ENCODE measurements at places on chromosomes 5 and 9. TPM values are rescaled to one million over a fixed set of nuclear protein-coding genes. Genes with fewer than 3 reads are reported as not detected.
A peak's percentile ranks its signal among the peaks of the same experiment; 100 is the strongest.

DNA sequence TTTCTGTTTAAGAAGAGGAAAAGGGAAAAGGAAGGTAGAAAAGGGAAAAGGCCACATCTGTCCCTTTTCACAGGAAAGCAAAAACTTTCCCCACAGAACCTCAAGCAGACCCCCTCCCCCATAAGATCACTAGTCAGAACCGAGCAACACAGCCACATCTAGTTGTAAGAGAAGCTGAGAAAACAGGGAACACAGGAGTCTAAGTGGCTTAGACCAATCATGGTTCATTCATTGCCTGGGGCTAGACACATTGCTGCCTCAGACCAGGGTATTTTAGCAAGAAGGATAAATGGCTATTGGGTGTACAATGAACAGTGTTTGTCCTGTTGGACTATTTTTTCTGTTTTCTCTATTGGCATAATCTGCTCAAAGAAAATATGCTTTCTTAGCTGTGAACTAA lies 98.0 kb downstream of the ARL15 start:
- H3K4me1 ChIP-seq = no peaks in the 10 kb centered on the region
- no peaks in the 10 kb centered on the region for H3K27me3 ChIP-seq
- no peak overlapping the region for H3K27ac ChIP-seq
- H3K4me3 ChIP-seq = no peak overlapping the region

DNA sequence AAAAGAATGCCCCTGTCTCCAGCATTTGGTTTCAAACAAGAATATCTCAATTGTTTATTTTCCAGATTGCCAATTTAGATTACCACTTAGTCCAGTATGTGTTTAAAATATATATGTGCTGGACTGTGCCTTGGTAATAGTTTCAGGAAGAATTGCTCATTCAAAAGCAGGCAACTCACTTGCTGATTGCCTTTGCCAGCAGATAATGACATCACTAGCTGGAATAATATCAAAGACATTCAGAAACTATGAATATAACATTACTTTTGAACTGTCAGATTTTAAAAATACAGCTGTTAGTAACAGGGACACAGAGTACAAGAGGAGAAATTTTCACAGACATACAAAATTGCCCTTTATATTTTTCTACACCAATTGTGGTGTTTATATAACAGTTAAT lies 96.0 kb upstream of the ITGA2 start:
- no peak overlapping the region for H3K4me3 ChIP-seq
- no peak for DNase-seq
- no peak overlapping the region for H3K27ac ChIP-seq
- no peaks in the 10 kb centered on the region for H3K4me1 ChIP-seq
- no peaks in the 10 kb centered on the region for H3K27me3 ChIP-seq

GRCh38 chr5:18403941-18404438 lies 769.7 kb downstream of the TAF11L14 start:
- H3K4me1 ChIP-seq = no peaks in the 10 kb centered on the region
- H3K27ac ChIP-seq = no peak overlapping the region
- H3K36me3 ChIP-seq = no peaks in the 10 kb centered on the region
- no peaks in the 10 kb centered on the region for H3K27me3 ChIP-seq
- no peak overlapping the region for H3K4me3 ChIP-seq

DNA sequence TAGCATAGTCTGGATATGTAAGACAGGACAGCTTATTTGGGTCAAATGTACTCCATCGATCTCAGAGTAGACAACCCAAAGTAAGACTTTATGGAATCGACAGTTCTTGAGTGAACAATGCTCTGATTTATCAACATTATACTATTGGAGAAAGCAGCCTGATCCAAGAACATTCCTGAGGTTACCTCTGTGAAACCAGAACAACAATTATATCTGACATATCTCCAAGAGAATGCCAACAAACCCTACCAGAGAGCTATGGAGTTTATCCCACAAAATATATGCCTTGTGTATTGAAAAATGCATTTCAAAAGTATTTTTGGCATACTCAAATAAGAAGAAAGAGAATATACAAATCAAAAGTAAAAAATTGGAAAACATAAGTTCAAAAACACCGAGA lies 1985.9 kb downstream of the EFNA5 start:
- no peak for DNase-seq
- H3K4me1 ChIP-seq = no peaks in the 10 kb centered on the region
- H3K27me3 ChIP-seq = no peaks in the 10 kb centered on the region
- no peak overlapping the region for H3K4me3 ChIP-seq

GRCh38 chr5:53569453-53569852 lies 9.0 kb downstream of the NDUFS4 start:
- H3K27ac ChIP-seq = no peak overlapping the region
- H3K4me3 ChIP-seq = no peak overlapping the region
- H3K36me3 ChIP-seq = no peaks in the 10 kb centered on the region
- H3K27me3 ChIP-seq = no peaks in the 10 kb centered on the region
- no peak for DNase-seq

DNA sequence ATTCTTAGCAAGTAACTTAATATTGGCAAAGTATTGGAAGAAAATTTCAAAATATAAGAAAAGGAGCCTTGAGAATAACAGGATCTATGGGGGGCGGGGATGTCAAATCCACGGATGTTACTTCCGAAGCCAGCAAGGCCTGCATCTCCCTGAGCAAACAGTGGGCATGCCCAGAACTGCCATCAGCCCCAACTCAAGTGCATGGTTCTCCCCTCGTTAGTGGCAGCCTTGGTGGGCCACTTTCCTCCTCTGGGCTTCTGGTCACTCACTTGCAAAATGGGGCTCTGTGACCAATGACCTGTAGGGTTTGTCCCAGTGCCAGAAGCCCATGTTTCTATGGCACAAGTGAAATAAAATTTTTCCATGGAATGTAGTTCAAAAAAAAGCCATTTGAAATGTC lies 27.2 kb upstream of the MED10 start:
- no peak for DNase-seq
- no peaks in the 10 kb centered on the region for H3K36me3 ChIP-seq
- H3K4me1 ChIP-seq = peaks cover 23% of the 10 kb centered on the region
- peaks cover 44% of the 10 kb centered on the region for H3K27me3 ChIP-seq
- no peak overlapping the region for H3K27ac ChIP-seq
- no peak overlapping the region for H3K4me3 ChIP-seq

- H3K27ac ChIP-seq = no peak overlapping the region
- no peaks in the 10 kb centered on the region for H3K36me3 ChIP-seq
- H3K4me3 ChIP-seq = no peak overlapping the region
- no peak for DNase-seq
- peaks cover 21% of the 10 kb centered on the region for H3K4me1 ChIP-seq
These were observed 190.0 kb downstream of the MED10 start for GRCh38 chr5:6188344-6188743.

GRCh38 chr5:137659209-137659608 lies 76.7 kb downstream of the KLHL3 start:
- H3K27ac ChIP-seq = no peak overlapping the region
- no peak for DNase-seq
- no peaks in the 10 kb centered on the region for H3K27me3 ChIP-seq
- no peak overlapping the region for H3K4me3 ChIP-seq

GRCh38 chr5:42436051-42436450 lies 12.8 kb downstream of the GHR start:
- H3K27ac ChIP-seq = no peak overlapping the region
- no peaks in the 10 kb centered on the region for H3K4me1 ChIP-seq
- no peaks in the 10 kb centered on the region for H3K27me3 ChIP-seq
- no peak overlapping the region for H3K4me3 ChIP-seq
- no peaks in the 10 kb centered on the region for H3K36me3 ChIP-seq
- no peak for DNase-seq

- H3K27me3 ChIP-seq = peaks cover 88% of the 10 kb centered on the region
- H3K4me3 ChIP-seq = no peak overlapping the region
- H3K27ac ChIP-seq = no peak overlapping the region
These were observed 2.2 kb downstream of the NTNG2 start for GRCh38 chr9:132163876-132164603.

DNA sequence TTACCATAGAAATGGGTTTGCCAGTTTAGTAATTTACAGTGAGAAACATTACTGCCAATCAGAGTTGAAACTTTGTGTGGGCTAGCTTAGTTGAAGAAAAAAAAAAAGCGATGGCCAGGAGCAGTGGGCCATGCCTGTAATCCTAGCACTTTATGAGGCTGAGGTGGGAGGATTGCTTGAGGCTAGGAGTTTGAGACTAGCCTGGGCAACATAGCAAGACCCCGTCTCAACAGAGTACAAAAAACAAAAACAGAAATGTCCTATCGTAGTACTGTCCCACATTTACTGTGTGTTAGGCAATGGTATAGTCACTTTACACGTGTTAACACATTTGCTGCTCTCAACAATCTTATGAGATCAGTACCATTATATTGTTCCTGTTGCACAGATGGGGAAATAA lies 2.3 kb downstream of the OSTF1 start:
- H3K27me3 ChIP-seq = no peaks in the 10 kb centered on the region
- peak overlapping the region; percentile 78 for H3K4me3 ChIP-seq
- H3K27ac ChIP-seq = no peak overlapping the region
- H3K36me3 ChIP-seq = no peaks in the 10 kb centered on the region
- DNase-seq = no peak

DNA sequence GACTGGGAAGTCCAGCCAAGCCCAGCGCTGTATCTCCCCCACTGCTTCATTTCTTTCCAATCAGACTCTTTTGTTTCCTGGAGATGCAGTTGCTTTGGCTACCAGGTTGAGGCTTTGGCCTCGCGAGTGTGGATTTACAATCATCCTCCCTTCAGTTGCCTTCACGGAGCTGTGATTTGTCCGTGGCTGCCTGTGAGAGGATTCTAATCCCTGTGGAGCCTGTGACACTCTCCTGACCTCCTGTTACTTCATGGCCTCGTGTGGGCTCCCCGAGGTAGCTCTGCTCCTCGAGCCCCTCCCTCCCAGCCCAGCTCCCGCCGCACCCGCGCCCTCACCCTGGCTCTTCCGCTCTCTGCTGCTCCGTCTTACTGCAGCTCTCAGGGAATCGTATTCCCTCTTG lies 107.2 kb upstream of the STC2 start:
- no peak overlapping the region for H3K27ac ChIP-seq
- H3K36me3 ChIP-seq = no peaks in the 10 kb centered on the region
- no peaks in the 10 kb centered on the region for H3K27me3 ChIP-seq
- H3K4me3 ChIP-seq = no peak overlapping the region

- no peaks in the 10 kb centered on the region for H3K36me3 ChIP-seq
- H3K4me3 ChIP-seq = no peak overlapping the region
- no peaks in the 10 kb centered on the region for H3K27me3 ChIP-seq
- DNase-seq = no peak
These were observed 102.2 kb upstream of the IL7R start for GRCh38 chr5:35754481-35754880.

GRCh38 chr5:105695941-105696340 lies 1974.8 kb downstream of the EFNA5 start:
- no peaks in the 10 kb centered on the region for H3K27me3 ChIP-seq
- H3K36me3 ChIP-seq = no peaks in the 10 kb centered on the region
- no peak overlapping the region for H3K27ac ChIP-seq
- no peaks in the 10 kb centered on the region for H3K4me1 ChIP-seq
- no peak overlapping the region for H3K4me3 ChIP-seq
- DNase-seq = no peak

- H3K27me3 ChIP-seq = peaks cover 45% of the 10 kb centered on the region
- H3K36me3 ChIP-seq = no peaks in the 10 kb centered on the region
- H3K4me1 ChIP-seq = no peaks in the 10 kb centered on the region
- H3K4me3 ChIP-seq = no peak overlapping the region
- no peak for DNase-seq
These were observed 320.2 kb downstream of the MED10 start for GRCh38 chr5:6058055-6058715.

- peaks cover 4% of the 10 kb centered on the region for H3K4me1 ChIP-seq
- no peaks in the 10 kb centered on the region for H3K36me3 ChIP-seq
- no peak overlapping the region for H3K27ac ChIP-seq
- no peak for DNase-seq
- H3K4me3 ChIP-seq = no peak overlapping the region
These were observed 235.7 kb downstream of the CDK5RAP2 start for GRCh38 chr9:120344230-120344629.

DNA sequence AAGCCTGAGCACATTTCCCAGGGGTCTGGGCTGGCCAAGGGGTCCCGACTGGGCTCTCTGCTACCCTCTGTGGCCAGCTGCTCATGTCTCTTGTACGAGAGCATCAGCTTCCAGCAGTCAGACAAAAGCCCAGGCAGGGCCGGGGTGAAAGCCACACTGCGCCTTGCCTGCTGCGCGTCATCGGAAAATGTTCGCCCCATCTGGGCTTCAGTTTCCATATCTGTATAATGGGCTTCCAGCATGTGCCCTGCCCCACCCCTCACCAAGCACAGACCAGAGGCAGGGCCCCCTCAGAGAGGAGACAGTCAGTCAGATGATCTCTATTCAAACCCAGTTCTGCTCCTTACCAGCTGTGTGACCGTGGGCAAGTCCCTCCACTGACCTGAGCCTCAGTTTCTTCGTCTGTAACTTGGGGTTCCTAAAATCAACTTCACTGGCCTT lies 8.0 kb upstream of the GRHPR start:
- no peak overlapping the region for H3K4me3 ChIP-seq
- no peaks in the 10 kb centered on the region for H3K27me3 ChIP-seq
- 0 out of 2 replicates have a peak overlapping the region, but pooled peaks have one; percentile 27 for H3K27ac ChIP-seq
- H3K36me3 ChIP-seq = no peaks in the 10 kb centered on the region
- no peak for DNase-seq
- H3K4me1 ChIP-seq = peaks cover 48% of the 10 kb centered on the region

- H3K4me1 ChIP-seq = no peaks in the 10 kb centered on the region
- DNase-seq = no peak
- H3K27me3 ChIP-seq = no peaks in the 10 kb centered on the region
- no peaks in the 10 kb centered on the region for H3K36me3 ChIP-seq
- no peak overlapping the region for H3K27ac ChIP-seq
These were observed 374.6 kb downstream of the OSTF1 start for GRCh38 chr9:75462866-75463265.

- H3K27ac ChIP-seq = no peak overlapping the region
- H3K4me3 ChIP-seq = no peak overlapping the region
These were observed 57.0 kb downstream of the CFAP90 start for GRCh38 chr5:7793895-7794294.

DNA sequence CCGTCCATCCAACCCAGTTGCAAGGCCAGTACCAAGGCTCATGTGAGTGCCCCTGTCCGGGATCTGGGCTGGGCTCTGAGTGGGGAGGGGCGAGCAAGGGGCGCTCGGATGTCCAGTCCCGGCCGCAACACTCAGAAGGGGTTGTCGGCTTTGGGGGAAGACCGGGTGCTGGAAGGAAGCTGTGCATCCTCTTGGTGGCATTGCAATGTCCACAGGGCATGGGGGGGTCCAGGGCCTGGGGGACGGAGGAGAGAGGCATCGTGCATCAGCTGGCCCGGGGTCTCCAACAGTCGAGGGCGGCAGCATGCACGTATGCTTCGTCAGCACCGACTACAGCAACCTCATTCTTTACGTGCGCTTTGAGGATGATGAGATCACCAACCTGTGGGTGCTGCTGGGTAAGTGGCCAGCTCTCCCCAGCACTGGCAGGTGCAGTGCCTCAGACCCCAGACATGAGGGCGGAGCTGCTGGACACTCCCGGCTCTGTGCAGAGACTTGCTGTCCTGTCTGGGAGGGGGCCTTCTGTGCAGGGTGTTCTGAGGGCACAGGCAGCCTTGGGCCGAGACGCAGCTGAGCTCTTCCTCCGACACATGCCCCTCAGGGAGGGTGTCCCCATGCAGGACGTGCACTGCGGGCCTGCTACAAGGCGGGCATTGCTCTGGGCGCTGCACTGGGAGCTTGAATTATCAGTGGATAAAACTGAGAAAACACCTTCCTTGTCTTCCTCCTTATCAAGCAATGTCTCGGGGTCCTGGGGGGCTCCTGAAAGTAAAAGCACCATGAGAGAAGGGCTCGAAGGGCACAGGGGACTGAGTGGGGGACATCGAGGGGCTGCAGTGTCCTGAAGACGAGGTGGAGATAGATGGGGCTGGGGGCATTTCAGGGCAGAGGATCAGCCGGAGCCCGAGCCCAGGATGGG lies 22.5 kb downstream of the GLT6D1 start:
- no peak for DNase-seq
- peaks cover 92% of the 10 kb centered on the region for H3K27me3 ChIP-seq
- no peaks in the 10 kb centered on the region for H3K4me1 ChIP-seq
- H3K27ac ChIP-seq = no peak overlapping the region

The NEURL1B gene
- total RNA-seq = 20.4 TPM

The NTMT1 gene
- total RNA-seq = 52.5 TPM

The FRMD3 gene
- 1.4 TPM for total RNA-seq

The ASS1 gene
- 255 TPM for total RNA-seq

The DAB2IP gene
- 59.9 TPM for total RNA-seq

The PCDHGC3 gene
- total RNA-seq = 0.50 TPM

The ITGA1 gene
- 3.0 TPM for total RNA-seq

Measured in PC-9 (cell line).